ENCODE measurements at places on chromosomes 13 and 19.

DNA sequence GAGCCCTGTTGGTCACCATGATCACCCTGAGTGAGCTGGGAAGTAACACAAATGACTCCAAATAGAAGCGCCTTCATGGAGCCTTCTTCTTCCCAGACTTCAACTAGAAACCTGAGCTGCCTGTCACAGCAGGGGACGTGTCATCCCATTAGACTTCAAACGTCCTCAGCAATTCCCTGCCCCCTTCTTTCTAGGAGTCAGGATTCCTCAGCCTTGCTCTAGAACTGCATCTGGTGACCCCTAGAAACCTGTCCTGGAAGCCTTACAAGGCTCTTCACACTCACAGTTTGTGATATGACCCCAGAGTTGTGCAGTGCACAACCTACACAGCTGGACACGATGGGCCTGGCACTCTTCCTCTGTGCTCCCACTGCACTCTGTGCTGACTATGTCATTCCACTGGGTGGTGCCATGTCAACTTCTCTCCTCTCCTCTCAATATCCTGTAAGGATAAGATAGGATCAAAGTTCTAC lies 23.6 kb upstream of the TTYH1 start:
- DNase-seq, result no peak

- DNase-seq, result no peak
These were observed 1109.1 kb upstream of the MIR17HG start for GRCh38 chr13:90238413-90238812.

GRCh38 chr13:26058704-26059103 lies 6.9 kb upstream of the SHISA2 start:
- DNase-seq, result no peak

- DNase-seq, result peak; percentile 83
These were observed at the start of gene CA11 for GRCh38 chr19:48646001-48646721. Gene CA11, minus strand, starts transcription at chr19:48646187. Its CDS starts 555 bp downstream, at chr19:48645632.

DNA sequence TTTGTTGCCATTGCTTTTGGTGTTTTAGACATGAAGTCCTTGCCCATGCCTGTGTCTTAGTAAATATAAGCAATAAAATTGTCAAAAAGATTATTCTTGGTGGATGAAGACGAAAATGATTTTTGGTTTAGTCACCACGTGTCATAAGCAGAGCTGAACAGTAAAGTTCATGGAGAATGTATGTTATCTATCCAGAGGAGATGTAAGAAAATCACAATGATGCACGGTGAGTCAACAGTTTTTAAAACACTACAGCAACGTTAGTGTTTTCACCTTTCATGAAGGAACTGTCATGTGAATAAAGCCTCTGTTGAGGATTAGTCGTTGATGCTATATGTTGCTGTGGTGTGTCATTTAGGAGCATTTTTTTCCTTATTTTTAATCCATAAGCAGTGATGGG lies 137.6 kb downstream of the GPC6 start:
- no peak for DNase-seq

DNA sequence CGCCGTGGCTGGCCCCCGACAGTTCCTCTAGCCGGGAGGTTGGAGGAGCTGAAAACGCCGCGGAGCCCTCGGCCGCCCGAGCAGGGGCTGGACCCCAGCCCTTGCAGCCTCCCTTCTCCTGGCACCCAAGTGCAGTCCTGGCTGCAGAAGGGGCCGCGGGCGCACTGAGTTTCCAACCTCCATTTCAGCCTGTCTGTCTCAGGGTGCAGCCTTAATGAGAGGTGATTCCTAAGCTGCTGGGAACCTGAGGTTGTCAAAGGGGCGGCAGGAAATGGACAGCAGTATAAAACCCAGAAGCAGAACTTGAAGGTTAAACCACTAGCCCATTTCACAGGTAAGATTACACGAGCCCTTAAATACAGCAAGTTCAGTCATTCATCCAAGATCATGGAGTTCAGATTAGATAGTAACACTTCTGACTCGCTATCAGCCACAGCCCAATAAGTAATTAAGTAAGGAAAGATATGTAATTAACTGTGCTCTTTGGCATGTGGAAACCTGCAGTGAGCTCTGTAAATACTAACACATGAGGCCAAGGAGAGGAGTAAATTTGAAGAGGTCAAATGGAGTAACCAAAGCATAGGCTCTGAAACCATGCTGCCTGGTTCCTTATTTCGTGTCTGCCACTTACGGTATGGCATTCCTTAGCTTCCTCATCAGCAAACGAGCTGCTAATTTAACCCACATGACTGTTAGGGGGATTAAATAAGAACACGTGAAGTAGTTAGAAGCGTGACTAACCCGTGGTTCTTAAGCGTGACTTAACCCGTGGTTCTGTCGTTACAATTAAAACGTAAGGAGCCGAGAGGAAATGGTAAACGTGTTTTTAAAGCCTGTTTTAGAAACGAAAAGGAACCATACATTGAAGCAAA lies 686 bp downstream of the SETDB2 start:
- DNase-seq, result peak; percentile 29

DNA sequence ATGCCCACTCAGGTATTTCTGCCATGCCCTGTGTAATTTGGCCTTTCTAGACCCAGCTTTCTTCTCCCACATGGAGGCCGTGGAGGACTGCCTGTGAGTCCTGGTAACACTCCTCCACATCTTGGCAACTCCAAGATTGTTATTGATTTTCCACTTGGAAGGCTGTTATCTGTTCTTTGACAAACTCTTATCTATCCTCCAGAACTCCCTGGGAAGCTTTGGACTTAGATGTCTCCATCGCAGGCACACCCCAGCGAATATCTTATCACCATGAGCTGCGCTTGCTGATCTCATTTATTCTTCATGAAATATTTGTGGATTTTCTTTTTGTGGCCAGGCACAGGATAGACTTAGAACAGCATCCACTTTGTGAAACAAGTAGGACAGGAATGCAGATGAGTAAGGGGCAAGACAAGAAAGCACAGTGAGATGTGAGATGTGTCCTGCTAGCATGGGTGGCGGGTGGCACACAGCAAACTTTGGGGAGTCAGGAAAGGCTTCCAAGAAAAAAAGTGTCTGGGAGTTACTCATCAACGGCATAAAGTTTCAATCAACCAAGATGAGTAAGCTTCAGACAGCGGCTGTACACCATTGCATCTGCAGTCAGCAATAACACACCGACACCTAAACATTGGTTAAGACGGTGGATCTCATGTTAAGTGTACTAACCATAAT lies 84.5 kb upstream of the IRS2 start:
- no peak for DNase-seq
